ENCODE measurements at places on chromosomes 16 and 17.

GRCh38 chr17:59160157-59161025, 4.8 kb downstream of the PRR11 start:
- no peak overlapping the region for H3K4me3 ChIP-seq
- DNase-seq: no peak
- H3K27me3 ChIP-seq: no peaks in the 10 kb centered on the region
- peak overlapping the region; percentile 54 for H3K27ac ChIP-seq
- peaks cover 15% of the 10 kb centered on the region for H3K4me1 ChIP-seq
- H3K36me3 ChIP-seq: no peaks in the 10 kb centered on the region

- H3K4me1 ChIP-seq: peaks cover 14% of the 10 kb centered on the region
- no peak for DNase-seq
- H3K4me3 ChIP-seq: no peak overlapping the region
- no peaks in the 10 kb centered on the region for H3K27me3 ChIP-seq
Observed at GRCh38 chr17:3037259-3037658, 26.1 kb downstream of the OR1D5 start.

DNA sequence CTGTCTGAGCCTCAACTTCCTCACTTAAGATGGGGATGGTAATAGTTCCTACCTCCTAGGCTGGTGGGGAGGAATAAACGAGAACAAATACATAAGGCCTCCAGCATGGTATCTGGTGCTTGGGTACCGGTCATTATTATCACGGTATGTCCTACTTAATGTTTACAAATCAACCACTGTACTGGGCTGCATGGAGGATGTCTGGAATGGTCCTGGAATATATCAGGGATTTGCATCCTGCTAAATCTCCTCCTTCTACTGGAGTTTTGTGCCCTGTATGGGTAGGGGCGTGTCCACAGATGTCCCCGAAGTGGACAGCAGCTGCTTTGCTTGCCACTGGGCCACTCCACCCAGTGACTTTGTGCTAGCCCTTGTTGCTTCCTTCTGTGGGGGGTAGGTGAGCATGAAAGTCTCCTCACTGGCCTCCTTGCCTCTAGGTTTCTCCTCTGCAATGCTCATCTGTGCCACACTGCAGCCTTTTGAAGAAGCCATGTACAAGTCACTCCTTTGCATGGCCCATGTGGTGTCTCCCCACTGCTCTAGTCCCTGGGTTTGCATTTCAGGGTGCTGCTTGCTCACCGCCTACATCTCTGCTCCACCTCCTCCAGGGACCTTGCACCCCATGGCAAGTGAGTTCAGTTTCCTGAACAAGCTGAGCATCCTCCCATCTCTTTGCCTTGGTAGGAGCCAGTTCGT, 2.2 kb upstream of the CMIP start:
- H3K27me3 ChIP-seq: no peaks in the 10 kb centered on the region
- H3K4me3 ChIP-seq: no peak overlapping the region
- H3K4me1 ChIP-seq: peaks cover 32% of the 10 kb centered on the region
- H3K36me3 ChIP-seq: no peaks in the 10 kb centered on the region

GRCh38 chr16:19114359-19115147, 789 bp downstream of the ITPRIPL2 start:
- H3K36me3 ChIP-seq: no peaks in the 10 kb centered on the region
- peak overlapping the region; percentile 86 for H3K27ac ChIP-seq
- H3K27me3 ChIP-seq: no peaks in the 10 kb centered on the region

GRCh38 chr16:77789085-77790008, 983 bp downstream of the VAT1L start:
- no peak overlapping the region for H3K4me3 ChIP-seq
- no peak overlapping the region for H3K27ac ChIP-seq
- DNase-seq: no peak
- no peaks in the 10 kb centered on the region for H3K36me3 ChIP-seq

- peaks cover 6% of the 10 kb centered on the region for H3K27me3 ChIP-seq
- DNase-seq: peak; percentile 96
- no peaks in the 10 kb centered on the region for H3K36me3 ChIP-seq
- peaks cover 35% of the 10 kb centered on the region for H3K4me1 ChIP-seq
- H3K4me3 ChIP-seq: peak overlapping the region; percentile 68
Observed at GRCh38 chr17:58232707-58233156, 5.7 kb upstream of the LPO start.

DNA sequence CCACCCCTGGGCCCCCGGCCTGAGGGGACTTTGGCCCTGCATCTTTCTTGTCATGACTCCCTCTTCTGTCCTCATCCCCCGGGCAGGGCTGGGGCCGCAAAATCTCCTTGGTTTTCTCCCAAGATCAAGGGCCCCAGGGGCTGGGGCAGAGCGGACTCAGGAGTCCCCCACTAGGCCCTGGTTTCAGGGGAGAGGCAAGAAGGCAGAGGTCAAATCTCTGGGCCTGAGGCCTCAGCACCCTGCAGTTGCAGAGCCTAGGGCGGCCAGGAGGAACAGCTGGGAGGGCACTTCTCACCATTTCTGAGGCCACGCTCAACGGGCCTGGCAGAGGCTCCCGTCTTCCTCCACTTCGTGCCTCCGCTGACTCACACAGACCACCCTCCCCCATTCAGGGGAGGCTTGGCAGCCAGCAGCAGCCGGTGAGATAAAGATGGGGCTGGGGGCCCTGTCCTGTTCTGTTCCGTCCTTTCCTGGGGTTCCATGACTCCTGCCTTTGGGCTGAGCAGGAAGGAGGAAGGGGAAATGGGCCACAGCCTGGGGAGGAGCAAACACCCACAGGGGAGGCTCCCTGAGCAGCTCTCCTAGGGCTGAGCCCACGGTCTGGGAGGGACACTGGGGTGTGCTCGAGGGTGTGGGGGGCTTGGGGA, 12.4 kb downstream of the ZSCAN10 start:
- peak overlapping the region; percentile 80 for H3K4me3 ChIP-seq
- no peaks in the 10 kb centered on the region for H3K36me3 ChIP-seq
- H3K27ac ChIP-seq: peak overlapping the region; percentile 19
- peak; percentile 42 for DNase-seq
- H3K4me1 ChIP-seq: peaks cover 32% of the 10 kb centered on the region

GRCh38 chr16:72427051-72427782, 255.3 kb upstream of the PMFBP1 start:
- DNase-seq: no peak
- no peaks in the 10 kb centered on the region for H3K27me3 ChIP-seq
- peaks cover 2% of the 10 kb centered on the region for H3K36me3 ChIP-seq
- H3K4me1 ChIP-seq: no peaks in the 10 kb centered on the region
- H3K27ac ChIP-seq: no peak overlapping the region

DNA sequence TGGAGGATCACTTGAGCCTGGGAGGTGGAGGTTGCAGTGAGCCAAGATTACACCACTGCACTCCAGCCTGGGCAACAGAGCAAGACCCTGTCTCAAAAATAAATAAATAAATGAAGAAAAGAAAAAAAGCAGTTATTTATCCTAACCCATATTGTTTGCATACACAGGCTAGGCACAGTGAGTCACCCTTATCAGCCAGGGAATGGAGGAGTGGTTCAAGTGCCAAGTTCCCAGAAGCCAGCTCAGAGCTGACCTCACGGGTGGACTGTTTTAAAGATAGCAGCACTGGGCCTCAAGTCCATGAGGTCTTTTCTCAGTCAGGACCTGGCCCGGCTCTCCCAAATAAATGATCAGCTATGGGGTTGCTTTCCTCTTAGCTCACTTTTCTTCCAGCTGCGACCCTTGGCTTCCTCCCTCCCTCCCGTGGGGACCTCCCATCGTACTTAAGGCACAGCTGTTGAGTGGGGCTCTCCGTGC, 22.6 kb upstream of the MGAT5B start:
- no peaks in the 10 kb centered on the region for H3K36me3 ChIP-seq
- H3K4me1 ChIP-seq: no peaks in the 10 kb centered on the region
- no peak overlapping the region for H3K4me3 ChIP-seq
- no peak for DNase-seq
- no peak overlapping the region for H3K27ac ChIP-seq
- H3K27me3 ChIP-seq: peaks cover 6% of the 10 kb centered on the region

DNA sequence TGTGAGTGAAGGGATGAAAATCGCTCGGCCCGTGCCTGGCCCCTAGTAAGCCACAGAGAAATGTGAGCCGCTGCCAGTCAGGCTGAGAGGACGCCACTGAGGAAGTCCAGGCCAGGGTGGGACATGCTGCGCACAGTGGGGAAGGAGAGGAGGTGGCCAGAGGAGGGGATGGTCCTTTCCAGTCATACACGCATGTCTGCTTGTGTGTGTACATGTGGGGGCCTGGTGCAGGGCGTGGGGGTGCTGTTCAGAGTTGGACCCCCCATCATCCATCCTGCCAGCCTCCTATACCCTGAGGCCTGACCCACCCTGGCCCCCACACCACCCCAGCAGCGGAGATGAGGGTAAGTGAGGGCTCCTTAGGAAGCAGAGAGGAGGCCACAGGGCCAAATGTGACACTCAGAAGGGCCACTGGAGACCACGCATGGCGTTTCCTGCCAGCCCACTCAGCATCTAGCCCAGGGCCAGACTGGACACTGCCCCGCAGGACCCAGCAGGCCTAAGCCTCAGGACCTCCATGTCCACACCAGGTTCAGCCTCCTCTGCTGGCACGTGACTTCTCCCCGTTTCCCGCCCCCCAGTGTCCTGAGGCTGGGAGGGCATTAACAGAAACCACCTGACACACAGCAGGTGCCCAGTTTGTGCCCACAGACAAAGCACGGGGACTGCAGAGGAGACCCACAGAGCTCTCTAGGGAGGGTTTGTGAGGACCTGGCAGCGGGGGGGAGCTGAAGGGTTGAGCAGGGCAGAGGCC, 7.0 kb downstream of the DOC2A start:
- DNase-seq: no peak
- no peaks in the 10 kb centered on the region for H3K27me3 ChIP-seq
- H3K4me1 ChIP-seq: no peaks in the 10 kb centered on the region
- H3K36me3 ChIP-seq: peaks cover 14% of the 10 kb centered on the region

DNA sequence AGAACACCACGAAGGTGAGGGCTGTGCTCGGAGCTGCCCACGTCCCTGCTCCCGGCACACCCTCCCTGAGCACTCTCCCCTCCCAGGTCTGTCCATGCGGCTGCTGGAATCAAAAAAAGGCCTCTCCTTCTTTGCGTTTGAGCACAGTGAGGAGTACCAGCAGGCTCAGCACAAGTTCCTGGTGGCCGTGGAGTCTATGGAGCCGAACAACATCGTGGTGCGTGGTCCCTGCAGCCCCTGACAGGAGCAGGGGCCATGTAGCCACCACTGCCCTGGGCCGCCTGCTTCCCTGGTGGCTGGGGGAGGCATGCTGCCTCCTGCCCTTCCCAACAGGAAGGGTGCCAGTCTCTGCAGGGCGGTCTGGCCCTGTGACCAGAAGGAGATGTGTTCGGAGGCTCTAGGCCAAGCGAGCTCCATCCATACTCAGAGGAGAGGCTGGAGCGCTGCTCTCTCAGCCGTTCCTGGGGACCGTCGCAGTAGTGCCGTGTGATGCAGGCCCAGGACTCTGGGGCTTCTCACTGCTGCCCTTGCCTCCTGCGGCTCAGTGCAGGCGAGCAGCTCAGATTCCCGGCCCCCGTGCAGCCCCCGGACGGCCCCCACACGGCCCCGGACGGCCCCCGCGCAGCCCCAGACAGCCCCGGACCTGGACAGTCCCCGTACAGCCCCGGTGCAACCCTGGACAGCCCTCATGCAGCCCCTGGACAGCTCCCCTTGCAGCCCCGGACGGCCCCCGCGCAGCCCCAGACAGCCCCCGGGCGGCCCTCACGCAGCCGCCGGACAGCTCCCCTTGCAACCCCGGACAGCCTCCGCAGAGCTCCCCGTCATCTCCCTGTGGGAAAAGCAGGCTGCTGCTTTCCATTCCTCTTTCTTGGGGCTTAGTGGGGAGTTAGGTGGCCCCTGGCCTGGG, 20.5 kb downstream of the TCF25 start:
- no peak for DNase-seq
- H3K27ac ChIP-seq: no peak overlapping the region
- peaks cover 98% of the 10 kb centered on the region for H3K36me3 ChIP-seq
- no peaks in the 10 kb centered on the region for H3K27me3 ChIP-seq
- no peak overlapping the region for H3K4me3 ChIP-seq

GRCh38 chr16:53503991-53504663, 1.1 kb upstream of the AKTIP start:
- DNase-seq: no peak
- H3K27me3 ChIP-seq: no peaks in the 10 kb centered on the region
- H3K36me3 ChIP-seq: peaks cover under 1% of the 10 kb centered on the region
- peak overlapping the region; percentile 64 for H3K4me3 ChIP-seq
- peaks cover 31% of the 10 kb centered on the region for H3K4me1 ChIP-seq

DNA sequence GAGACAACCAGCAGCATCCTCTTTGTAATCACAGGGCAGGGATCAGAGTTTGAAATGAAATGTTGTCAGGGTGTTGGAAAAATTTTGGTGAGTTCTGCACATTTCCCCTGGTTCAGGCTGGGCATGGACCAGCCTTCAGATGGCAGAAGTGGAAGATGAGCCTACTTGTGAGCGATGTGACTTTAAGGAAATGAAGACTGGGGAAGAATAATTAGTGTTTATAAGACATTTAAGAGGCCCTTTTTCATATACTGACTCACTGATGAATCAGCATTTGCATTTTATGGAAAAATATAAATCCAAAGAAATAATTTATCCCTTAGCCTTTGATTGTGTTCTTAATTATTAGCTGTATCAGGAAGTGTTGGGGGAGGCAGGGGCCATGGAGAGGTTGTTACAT, 20.9 kb downstream of the GPR179 start:
- peaks cover 39% of the 10 kb centered on the region for H3K4me1 ChIP-seq
- no peak for DNase-seq
- H3K27ac ChIP-seq: no peak overlapping the region
- H3K36me3 ChIP-seq: peaks cover 32% of the 10 kb centered on the region

DNA sequence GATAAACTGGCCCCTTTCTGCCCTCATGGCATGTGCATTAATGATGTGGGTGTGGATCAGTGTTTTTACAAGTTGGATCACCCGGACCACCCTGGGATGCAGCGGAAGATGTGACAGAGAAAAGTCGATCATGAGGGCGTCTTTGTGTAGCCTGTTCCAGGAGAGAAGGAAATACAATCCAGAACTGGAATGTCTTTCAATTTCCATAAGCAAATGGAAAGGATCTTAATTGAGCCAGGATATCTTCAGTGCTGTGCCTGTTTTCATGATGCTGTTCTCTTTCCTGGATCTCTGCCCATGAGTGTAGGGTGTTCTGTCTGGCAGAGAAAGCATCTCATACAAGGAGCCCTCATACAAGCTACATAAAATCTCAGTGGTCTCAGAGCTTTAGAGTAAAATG, 481.4 kb downstream of the XYLT1 start:
- no peak overlapping the region for H3K27ac ChIP-seq
- H3K4me1 ChIP-seq: peaks cover 16% of the 10 kb centered on the region
- no peak for DNase-seq

- no peak overlapping the region for H3K27ac ChIP-seq
- no peak overlapping the region for H3K4me3 ChIP-seq
- H3K36me3 ChIP-seq: no peaks in the 10 kb centered on the region
- no peak for DNase-seq
- no peaks in the 10 kb centered on the region for H3K27me3 ChIP-seq
- no peaks in the 10 kb centered on the region for H3K4me1 ChIP-seq
Observed at GRCh38 chr16:14106457-14106856, 35.3 kb downstream of the MRTFB start.

GRCh38 chr17:6994118-6994598, 1.7 kb upstream of the ALOX12 start:
- peaks cover 15% of the 10 kb centered on the region for H3K36me3 ChIP-seq
- H3K4me3 ChIP-seq: no peak overlapping the region
- peaks cover 15% of the 10 kb centered on the region for H3K4me1 ChIP-seq
- H3K27me3 ChIP-seq: no peaks in the 10 kb centered on the region
- DNase-seq: no peak
